ENCODE measurements at places on chromosomes 4 and X.

DNA sequence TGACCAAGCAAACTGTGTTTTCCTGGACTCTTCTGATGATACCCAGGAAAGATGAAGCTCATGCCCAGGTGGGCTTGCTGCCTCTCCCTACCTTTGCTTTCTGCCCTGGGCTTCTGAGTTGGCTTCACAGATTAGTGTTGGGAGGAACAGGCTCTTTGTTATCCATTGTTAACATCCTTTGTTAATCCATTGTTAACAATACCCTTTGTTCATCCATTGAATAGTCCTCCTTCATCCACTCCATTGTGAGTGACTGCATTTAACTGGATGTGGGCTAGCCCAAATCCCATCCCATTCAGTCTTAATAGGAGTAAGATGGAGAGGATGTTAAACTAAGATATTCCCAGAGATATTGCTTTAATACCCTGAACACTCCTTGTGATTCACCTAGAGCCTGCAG is 199.0 kb upstream of the LNX1 start:
- no peak for DNase-seq

GRCh38 chr4:69147334-69147733 is 51.1 kb downstream of the UGT2B7 start:
- DNase-seq, result no peak

GRCh38 chr4:41304221-41304620 is 47.5 kb downstream of the UCHL1 start:
- no peak for DNase-seq

DNA sequence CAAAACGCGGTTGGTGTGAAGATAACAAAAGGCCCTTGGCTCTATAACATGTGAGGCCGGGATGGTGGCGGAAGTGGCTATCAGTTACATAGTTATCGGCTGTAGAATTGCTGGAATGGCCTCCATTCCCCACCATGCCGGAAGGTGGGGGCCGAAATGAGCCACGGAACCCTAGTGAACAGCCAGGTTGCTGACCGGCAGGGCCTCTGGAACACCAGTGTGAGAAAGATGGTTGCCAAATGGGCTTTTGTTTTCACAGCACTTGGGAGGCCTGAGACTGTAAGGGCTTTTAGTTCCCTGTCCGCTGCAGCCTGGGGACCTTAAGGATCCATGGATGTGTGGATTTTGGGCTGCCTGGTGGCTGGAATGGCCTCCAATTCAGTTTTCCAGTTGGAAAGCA is 23.3 kb upstream of the ARX start:
- no peak for DNase-seq

GRCh38 chrX:108699368-108699767 is 37.0 kb downstream of the IRS4 start:
- DNase-seq, result peak; percentile 3

GRCh38 chr4:140762202-140762601 is 6.0 kb upstream of the TBC1D9 start:
- no peak for DNase-seq

DNA sequence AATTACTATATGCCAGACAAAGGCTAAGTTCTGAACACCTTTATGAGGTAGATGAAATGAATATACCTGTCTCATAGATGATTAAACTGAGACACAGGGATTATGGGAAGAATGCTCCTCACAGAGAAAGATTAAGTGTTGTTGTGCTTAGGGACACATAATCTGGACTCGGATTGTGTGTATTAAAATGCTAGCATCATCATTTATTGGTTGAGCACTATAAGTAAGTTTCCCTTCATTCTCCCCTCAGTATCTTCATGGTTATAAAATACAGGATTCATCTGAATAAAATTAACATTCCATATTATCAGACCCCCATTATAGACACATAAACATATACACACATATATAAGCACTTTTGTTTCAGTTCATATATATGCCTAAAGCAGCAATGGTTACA is 463.5 kb downstream of the PPP4R3C start:
- no peak for DNase-seq

- DNase-seq, result no peak
These were observed 102.0 kb downstream of the FNIP2 start for GRCh38 chr4:158870626-158871334.

DNA sequence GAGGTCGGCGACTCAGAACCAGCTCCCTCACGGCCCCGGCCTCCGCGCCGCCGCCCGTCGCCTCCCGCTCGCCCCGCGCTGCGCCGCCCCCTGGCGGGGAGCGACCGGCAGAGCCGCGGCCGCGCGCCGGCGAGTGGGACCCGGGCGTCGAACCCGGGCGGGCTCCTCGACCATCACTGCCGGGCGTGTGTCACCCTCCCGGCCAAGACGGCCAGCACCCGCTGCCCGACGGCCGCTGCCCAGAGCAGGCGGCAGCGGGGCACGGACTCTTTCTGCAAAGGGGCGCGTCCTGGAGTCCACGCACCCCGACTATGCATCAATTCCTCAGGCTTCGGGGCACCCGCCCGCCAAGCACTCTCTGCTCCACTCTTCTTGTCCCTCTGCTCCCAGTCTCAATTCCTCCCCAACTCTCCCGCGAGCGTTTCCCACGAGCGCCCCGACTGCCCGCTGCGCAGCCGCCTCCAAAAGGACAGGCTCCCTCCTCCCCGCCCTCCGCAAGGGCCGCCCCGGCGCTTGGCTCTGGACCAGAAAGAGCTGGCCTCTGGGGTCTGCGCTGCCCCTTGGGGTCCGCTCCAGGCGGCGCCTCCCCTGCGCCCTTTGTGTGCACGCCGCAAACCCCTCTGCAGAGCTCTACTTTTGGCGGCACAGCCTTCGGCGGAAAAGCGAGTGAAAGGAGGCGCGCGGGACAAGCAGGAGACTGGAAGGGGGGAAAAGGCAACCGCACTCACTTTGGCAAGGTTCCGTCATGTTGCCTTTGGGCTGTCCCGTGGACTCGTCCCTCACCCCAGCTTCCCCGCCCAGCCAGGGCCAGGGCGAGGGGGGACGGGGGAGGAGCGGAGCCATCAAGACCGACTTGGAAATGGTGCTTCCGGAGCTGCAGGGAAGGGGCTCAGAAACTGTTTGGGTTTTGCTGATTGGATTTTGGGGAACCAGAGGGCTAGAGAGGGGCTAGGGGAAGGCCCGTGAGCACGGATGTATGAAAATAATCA is 1.0 kb downstream of the PDE5A start:
- DNase-seq, result peak; percentile 87

- no peak for DNase-seq
These were observed 504.0 kb downstream of the RAPGEF2 start for GRCh38 chr4:159606835-159607234.

- DNase-seq, result no peak
These were observed 292.6 kb downstream of the FBXO8 start for GRCh38 chr4:173990869-173991210.

DNA sequence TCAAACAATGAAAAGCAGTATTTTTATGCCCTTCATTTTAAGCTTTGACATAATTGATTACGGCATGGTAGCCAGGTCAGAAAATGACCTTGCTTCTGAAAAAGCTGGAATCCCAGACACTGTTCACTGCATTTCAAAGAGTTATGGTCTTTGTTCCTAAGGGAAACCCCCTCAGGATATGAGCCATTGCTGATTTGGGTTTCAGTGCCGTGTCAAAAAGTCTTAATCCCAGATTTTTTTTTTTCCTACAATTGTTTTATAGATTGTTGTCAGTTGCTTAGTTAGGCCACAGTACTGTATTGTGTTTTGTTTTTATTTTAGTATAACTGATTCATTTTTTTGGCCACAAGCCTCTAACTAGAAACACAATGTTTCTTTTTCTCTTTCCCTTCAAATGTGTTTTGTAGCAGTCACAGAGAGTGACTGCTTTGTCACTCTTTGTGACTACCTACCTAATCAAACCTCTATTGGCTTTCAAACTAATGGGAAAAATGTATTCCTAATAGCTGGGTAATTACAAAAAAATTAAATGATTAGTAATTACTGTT is 10.3 kb downstream of the WDR44 start:
- no peak for DNase-seq

DNA sequence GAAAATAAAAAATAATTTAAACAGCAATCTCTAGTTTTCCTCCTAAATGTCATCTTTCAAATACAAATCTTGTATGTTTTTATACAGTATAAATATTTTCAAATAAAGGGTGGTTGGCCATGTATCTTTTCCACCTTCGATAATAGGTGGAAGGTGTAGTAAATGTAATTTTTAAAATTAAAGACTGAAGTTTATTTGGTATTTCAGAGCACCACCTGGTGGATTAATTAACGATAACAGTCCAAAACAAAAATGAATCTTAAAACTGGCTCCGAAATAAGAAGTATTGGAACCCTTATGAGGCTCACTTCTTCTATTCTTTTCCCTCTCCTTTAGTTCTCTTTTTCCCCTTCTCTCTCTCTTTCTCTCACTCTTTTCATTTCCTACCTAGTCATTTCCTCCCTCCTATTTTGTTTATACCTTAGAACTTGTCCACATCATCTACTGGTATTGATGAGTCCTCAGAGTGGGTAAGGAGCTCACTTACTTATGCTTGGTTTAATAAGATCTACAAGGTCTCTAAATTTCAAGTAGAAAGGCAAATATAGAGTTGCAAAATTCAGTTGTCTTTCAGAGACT is 82.9 kb upstream of the EXOC1L start:
- peak; percentile 28 for DNase-seq
